ENCODE measurements at places on chromosomes 11 and 22.

DNA sequence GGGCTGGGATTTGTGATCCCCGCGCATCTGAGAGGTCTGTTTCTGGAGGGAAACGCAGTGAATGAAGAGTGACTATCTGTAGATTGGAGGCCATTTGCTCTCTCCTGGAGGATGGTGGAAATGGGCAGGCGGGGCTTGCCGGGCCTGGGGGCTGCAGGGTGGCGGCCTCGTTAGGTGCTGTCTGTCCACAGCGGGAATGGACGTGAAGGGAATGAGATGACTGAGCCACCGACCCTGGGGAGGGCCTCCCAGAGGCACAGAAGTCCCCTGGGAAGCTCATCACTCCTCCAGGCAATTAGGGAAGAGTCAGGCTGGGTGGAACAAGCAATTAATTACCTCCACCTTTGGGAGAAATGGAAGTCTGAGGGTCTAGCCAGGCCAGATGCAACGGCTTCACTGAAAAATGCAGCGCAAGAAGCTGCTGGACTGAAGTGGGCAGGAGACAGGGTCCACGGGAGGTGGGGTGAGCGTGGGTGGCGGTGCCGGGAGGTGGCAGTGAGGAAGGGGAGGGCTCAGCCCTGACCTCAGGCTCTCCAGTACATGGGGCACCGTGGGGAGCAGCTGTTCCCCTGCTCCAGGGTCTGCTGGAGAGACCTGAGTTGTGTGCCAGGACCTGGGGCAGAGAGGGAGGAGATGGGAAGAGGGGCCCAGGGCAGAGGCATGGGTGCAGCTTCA, 524.5 kb downstream of the BRD1 start:
- peak; percentile 3 for DNase-seq

DNA sequence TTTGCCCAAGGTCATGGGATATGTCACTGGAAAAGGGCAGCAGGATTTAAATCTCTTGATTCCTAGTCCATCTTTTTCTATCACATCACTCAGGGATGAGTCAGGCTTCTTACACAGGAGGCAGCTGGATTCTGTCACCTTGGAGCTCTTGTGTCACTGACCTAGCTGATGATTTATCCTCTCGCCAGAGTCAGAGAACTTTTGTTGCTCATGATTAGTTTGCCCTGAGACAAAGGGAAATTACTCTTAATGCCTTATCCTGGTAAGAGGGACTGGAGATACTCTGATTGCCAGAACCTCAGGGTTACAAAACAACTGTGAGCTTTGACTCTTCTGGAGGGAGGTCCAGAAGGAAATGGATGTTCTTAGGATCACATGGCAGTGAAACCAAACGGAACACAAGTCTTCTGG, 10.1 kb downstream of the COA4 start:
- DNase-seq, result no peak

DNA sequence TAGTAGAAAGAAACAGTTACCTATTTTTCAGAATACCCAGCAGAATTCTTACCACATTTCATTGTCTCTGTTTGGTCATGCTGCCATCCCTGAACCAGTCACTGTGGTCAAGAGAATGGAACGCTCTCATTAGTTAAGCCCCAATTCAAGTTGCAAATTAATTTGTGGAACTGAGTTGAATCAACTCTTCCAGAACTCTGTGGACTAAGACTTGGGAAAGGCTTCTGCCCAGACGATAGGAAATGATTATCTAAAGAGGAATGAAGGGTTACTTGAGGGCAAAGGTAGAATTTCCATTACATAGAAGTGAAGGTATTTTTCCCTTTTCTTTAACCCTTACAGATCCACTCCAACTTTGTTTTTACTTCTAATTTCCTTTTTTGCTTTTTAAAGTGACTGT, 286.4 kb downstream of the DYNC2H1 start:
- DNase-seq, result no peak

- DNase-seq, result no peak
Measured at GRCh38 chr22:26612652-26613051, 5.2 kb downstream of the CRYBB1 start.

GRCh38 chr22:29268511-29269229, 602 bp downstream of the EWSR1 start:
- peak; percentile 67 for DNase-seq

GRCh38 chr11:76750067-76750466, 33.1 kb upstream of the TSKU start:
- no peak for DNase-seq

DNA sequence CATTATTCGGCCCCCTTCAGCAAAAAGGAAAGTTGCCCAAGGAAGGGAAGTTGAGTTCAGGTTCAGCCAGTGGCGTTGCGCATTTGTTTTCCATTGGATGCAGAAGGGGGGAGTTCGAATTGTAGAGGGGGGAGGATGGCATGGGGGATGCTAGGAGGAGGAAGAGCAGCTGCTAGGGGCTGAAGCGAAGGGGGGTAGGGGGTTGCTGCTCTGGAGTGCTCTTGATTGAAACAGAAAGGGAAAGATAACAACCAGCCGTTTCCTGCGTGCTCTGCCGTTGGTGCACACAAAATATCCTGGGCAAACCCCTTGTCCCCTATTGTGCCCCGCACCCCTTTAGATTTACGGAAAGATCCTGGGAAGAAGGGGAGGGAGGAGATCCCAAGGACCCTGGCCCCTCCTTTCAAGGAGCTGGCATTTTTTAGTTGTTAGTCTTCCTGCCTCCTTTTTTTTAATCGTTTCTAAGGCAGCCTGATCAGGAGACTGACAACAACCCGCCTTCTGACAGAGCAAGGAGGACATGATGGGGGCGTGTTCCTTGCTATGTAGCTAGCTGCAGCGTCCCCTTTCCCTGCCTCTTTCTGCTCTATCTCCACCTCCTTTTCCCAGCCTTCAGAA, 2.1 kb downstream of the KMT2A start:
- peak; percentile 67 for DNase-seq

- no peak for DNase-seq
Measured at GRCh38 chr22:46535876-46536536, 1.4 kb downstream of the CELSR1 start.

GRCh38 chr11:114080769-114081168, 21.3 kb downstream of the ZBTB16 start:
- no peak for DNase-seq

GRCh38 chr11:83609191-83609590, 323.0 kb upstream of the CCDC90B start:
- no peak for DNase-seq

DNA sequence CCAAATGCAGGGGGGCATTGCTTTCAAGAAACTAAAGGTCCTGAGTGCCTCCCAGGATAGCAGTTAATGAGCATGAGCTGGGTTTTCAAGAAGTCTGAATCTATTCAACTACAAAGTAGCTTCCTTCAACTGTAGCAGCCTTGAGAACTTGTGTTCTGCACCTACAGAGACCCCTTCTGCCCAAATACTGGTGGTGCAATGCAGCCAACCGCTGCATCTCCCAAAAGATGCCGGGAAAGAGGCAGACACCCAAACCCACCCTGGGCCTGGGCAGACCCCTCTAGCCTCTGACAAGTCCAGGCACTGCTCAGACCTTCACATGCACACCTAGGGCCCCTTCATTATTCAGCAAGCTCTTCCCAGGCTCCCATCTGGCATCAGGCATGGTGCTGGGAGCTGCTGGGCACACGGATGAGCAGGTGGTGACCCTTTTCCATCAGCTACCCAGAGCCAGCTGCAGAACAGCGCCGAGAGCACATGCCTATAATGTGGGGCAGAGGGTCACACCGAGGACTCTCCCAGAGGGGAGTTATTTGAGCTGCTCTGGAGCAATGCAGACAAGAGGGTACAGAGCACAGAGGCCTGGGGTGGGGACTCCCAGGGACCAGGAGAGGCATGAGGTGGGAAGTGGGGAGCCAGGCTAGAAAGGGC, 44.9 kb upstream of the ETS1 start:
- peak; percentile 65 for DNase-seq

- DNase-seq, result no peak
Measured at GRCh38 chr11:1829039-1829820, 5.6 kb upstream of the SYT8 start.

- DNase-seq, result no peak
Measured at GRCh38 chr11:92638678-92639077, 330.8 kb upstream of the MTNR1B start.

DNA sequence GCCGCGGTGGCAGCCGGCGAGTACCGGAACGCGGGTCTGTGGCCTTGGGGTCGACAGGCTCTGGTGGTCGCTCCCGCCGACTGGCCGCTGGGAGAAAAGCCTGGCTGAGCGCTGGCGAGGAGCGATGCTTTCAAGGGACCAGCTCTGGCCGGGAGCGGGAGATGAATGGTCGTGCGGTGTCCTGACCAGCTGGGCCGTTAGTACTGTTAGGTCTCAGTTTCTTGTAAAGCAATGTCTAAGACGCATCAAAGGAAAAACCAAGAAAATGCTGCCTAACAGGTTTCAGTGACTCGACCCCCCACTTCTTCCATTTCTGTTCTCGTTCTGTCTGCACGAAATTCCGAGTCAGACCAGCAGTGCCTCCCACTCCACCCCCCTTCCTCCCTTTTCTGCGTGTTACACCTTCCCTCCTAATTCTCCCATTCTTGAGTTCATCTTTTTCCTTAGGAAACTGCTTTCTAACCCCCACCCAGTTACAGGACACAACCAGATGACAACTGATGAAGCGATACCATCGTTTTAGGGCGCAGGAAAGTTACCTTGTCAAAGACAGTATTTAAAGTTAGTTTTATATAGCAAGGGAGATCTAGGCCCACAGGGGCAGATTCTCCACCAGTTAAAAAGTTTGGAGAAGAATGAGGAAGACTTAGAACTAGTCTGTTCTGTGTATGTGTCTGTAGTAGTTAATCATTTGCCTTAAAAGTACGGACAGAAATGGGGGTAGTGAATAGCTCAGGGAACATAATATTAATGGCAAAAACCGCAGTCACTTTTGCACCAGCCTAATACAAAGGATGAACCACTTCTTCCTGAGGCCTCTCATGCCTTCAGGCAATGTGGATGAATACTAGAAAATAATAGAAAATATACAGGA, 1.0 kb downstream of the CUL5 start:
- DNase-seq, result peak; percentile 26

DNA sequence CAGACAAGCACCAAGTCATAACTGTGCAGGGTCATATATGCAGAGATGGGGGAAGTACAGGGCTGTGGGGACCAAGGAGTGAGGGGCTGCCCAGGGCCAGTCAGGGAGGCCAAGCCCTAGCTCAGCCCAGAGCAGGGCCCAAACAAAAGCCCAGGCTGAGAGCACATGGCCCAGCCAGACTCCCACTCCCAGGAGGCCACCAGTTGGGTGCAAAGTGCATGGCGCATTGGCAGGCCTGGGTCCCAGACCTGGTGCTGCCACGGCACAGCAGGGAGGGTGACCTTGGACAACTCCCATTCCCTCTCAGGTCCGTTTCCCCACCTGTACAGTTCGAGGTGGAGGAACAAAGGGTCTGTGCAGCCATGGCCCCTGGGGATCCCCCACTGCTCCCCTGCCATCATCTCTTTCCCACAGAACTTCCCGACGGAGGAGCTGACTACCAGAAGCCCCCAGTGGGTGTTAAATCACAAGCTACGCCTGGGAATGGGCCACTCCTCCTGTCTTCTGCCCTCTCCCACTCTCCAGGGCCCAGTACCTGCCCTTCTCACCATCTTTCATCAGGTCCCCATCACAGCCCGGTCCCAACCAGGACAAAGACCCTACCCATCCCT, 608 bp downstream of the NIPSNAP1 start:
- DNase-seq, result peak; percentile 42

Data from activated T-cell treated with anti-CD3 and anti-CD28 coated beads, Interleukin-2, amount 50 U/mL, for 48 hours (primary cell).